ENCODE measurements at places on chromosomes 12 and 14.

- no peak for DNase-seq
Observed at GRCh38 chr12:107267604-107268003, 174.3 kb upstream of the CRY1 start.

DNA sequence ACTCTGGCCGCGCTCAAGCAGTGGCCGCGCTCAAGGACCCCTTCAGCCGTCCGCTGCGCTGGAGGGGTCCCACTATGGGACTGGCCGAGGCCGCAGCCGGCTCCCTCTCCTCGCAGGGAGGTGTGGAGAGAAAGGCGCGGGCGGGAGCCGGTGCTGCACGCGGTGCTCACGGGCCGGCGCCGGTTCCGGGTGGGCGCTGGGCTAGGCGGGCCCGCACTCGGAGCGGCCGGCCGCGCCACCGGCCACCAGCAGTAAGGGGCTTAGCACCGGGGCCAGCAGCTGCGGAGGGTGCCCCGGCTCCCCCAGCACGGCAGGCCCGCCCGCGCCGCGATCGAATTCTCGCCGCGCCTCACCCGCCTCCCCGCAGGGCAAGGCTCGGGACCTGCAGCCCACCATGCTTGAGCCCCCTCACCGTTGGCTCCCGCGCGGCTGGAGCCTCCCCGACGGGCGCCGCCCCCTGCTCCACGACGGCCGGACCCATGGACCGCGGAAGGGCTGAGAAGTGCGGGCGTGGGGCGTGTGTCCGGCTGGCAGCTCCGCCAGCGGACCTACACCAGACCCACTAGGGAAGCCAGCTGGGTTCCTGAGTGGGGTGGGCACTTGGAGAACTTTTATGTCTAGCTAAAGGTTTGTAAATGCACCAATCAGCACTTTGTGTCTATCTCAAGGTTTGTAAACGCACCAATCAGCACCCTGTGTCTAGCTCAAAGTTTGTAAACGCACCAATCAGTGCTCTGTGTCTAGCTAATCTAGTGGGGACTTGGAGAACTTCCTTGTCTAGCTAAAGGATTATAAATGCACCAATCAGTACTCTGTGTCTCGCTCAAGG, 49.5 kb downstream of the KLHL28 start:
- no peak for DNase-seq

DNA sequence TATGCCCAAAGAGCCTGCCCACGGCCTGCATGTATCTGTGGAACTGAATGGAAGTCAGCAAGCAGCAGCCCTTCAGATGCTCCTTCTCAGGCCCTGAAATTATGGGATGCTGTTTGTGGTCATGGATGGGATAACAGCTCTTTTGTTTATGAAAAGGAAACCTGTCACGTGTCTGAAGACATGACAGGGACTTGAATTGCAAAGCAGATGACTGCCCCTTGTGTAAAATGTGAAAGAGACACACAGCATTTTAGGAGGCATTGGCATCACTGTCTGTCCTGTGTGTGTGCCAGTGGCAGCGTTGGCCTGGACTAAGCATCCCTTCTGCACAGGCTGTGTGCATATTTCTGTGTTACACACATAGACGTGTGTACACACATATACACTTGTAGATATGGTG, 192.1 kb downstream of the VRK1 start:
- no peak for DNase-seq

- DNase-seq: peak; percentile 72
Observed at GRCh38 chr14:67636361-67636919, 16.7 kb downstream of the ARG2 start.

DNA sequence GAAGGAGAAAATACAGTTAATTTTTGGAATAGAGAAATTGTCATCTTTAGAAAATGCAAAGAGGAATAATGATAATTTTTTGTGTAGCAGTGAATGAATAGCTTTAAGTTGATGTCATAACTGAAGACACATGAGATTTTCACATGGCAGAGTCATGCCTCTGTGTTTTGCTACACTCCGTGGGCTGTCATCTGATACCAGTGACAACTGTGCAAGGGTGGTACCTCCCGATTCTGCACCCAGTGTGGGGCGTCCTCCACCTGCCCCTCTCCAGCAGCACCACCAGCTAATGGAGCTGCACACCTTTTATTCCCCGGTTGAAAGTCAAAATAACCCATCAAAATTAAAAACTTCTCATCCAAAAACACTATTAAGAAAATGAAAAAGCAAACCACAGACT, 47.2 kb downstream of the ANKRD9 start:
- DNase-seq: no peak

DNA sequence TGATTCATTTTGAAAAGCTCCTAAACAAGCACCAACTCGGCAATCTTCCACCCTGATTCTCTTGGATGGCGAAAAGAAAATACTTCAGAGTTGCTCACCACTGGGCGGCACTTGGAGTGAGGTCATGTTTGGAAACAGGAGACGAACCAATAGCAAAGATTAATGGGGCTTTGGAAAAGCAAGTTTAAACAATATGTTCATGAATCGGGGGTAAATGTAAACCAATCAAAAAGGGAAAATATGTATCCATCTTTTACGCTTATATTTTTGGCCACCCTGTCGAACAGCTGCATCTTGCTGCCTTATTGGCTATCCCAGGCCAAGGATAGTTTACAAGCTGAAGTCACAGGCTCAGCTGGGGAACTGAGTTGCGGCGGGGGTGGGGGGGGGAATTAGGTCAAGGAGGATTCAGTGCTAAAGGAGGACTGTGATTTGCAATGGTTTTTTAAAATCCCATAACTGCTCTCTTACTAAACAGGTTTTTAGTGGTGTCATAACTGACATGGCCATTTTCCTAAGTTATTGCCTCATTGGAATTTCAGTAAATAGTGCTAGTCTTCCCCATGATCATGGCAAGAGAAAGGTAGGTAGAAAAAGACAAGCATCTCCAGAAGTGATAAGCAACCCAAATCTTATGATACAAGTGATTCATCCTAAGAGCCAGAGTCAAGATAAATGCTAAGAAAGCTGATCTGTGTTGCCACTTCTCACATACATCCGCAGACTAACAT, 210.6 kb downstream of the PHLDA1 start:
- DNase-seq: peak; percentile 70

Measured in fibroblast of skin of abdomen (primary cell).